ENCODE measurements at places on chromosomes 7 and 10.

- DNase-seq: no peak
Observed at GRCh38 chr10:48215486-48216203, 58.9 kb downstream of the FRMPD2 start.

- DNase-seq: no peak
Observed at GRCh38 chr7:148699024-148699781, 500 bp downstream of the CUL1 start.

- no peak for DNase-seq
Observed at GRCh38 chr7:30963842-30964241, at the start of gene GHRHR. TSS of gene GHRHR (plus strand) at chr7:30963953. CDS start at chr7:30964069, 116 bp downstream.

DNA sequence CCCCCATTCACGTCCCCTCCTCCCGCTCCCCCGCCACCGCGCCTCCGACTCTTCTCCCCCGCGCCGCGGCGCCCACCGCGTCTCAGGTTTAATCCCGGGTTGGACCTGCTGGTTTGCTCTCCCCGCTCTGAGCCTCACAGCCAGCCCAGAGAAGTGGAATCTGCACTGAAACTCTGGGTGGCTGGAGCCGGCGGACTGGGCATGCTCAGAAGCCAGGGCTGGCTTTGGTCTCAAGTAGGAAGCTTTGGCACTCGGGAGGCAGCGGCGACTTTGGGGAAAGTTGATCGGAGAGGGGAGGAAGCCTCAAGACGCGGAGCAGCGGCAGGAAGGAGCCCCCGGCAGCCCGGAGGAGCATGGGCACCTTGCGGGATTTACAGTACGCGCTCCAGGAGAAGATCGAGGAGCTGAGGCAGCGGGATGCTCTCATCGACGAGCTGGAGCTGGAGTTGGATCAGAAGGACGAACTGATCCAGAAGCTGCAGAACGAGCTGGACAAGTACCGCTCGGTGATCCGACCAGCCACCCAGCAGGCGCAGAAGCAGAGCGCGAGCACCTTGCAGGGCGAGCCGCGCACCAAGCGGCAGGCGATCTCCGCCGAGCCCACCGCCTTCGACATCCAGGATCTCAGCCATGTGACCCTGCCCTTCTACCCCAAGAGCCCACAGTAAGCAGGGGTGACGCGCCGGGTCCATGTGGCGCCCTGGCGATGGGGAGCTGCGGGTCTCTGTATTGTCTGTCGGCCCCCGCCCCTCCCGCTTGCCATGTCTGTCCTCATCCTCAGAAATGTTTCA is at the start of gene PRKG1:
TSS of gene PRKG1 (plus strand) at position 250 of the 791 bp plus-strand sequence.
- no peak for DNase-seq

GRCh38 chr10:69734416-69734796 is 67.3 kb upstream of the COL13A1 start:
- no peak for DNase-seq

- no peak for DNase-seq
Observed at GRCh38 chr7:158362001-158362400, 225.6 kb downstream of the PTPRN2 start.

DNA sequence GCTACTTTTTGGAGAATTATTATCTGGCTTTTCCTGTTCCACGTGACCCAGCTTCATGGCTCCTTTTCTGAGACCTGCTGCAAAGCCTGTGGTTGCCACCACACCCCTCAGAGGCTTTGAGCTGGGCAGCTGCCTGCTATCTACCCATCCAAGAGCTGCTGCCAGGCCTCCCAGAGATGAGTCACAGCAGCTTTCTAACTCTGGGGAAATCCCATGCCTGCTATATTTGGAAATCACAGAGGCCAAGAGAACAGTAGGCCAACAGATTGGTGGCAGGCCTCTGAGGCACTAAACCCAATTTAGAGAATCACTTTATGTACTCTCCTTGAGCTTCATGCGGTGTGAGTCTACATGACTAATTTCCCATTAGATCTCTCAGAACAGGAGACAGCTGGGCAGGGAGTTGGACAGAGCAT is 35.2 kb downstream of the SGCE start:
- no peak for DNase-seq

DNA sequence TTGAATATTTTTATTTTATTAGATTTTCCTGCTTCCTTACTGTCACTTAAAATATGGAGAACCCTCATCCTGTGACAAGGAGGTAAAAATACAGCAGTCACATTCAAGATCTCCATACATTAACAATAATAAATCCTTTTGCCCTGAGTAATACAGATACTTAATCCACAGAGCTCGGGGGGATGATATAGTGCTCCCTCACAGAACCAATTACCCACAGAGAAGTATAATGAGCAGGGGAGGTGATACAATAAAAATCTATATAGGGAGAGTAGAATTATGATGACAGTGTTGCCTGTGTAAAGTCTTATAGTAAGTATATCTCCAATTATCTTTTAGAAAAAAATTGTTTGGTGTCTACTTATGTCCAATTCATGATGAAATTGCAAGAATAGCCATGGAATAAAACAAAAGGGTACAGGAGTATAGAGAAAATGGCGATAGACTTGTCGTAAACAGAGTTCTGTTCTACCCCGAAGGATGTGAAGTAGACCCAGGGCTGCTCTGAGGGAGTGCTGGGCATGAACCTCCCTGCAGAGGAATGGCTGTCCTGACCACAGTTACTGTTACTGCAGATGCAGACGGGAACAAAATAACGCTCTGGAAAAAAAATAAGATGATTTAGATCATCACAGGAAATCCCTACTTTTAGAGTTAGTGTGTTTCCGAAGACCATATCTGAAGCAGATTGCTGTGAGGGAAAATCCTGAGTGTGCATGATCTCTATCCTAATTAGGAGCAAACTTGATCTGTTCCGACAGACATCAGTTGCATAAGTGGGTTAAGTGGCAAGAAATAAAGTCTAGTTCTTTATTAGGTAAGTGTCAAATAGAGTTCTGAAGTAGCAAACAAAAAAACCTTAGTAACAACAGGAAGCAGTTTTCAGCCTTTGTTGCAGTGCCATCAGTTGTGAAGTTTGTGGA is 123.7 kb downstream of the KAT6B start:
- DNase-seq: no peak

GRCh38 chr7:127997226-127997922 is 33.9 kb downstream of the LRRC4 start:
- DNase-seq: no peak

- DNase-seq: no peak
Observed at GRCh38 chr7:10474048-10474447, 499.6 kb upstream of the PHF14 start.

DNA sequence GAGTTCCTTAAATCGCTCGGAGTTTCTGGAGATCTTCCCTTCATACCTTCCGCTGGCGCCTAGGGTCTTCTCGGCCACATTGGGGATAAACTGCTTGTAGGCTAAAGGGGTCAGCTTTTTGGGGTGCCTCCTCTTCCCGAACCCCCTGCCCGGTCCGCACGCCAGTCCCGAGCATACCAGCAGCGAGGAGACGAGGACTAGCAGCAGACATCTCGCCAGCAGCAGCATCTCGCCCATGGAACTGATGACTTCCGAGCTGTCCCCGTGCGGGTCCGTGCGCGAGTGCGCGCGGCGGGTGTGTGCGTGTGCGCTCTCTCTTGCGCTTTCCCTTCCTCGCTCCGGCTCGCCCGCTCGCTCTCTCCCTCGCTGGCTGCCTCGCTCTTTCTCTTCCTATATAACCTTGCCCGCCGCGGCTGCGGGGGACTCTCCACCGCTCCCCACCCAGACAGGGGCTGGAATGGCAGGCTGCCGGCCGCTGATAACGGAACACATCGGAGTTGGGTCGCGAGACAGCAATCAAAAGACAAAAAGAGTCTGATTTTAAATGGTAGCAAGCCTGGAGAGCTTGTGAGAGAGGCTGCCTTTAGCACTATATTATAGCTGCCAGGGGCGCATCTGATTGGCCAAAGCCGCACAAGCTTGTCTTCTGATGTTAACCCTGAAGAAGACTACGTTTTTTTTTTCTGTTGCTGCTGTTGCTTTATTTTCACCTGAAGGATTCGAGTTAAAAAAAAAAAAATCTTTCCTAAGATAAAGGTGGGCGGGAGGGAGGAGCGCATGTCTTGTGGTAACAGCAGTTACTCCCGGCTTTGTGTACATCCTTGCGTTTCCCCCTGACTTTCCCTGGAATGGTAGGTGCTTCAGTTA is at the start of gene SHH:
TSS of gene SHH (minus strand) at position 569 of the 867 bp plus-strand sequence. CDS start at position 228, 341 bp downstream.
- DNase-seq: no peak

DNA sequence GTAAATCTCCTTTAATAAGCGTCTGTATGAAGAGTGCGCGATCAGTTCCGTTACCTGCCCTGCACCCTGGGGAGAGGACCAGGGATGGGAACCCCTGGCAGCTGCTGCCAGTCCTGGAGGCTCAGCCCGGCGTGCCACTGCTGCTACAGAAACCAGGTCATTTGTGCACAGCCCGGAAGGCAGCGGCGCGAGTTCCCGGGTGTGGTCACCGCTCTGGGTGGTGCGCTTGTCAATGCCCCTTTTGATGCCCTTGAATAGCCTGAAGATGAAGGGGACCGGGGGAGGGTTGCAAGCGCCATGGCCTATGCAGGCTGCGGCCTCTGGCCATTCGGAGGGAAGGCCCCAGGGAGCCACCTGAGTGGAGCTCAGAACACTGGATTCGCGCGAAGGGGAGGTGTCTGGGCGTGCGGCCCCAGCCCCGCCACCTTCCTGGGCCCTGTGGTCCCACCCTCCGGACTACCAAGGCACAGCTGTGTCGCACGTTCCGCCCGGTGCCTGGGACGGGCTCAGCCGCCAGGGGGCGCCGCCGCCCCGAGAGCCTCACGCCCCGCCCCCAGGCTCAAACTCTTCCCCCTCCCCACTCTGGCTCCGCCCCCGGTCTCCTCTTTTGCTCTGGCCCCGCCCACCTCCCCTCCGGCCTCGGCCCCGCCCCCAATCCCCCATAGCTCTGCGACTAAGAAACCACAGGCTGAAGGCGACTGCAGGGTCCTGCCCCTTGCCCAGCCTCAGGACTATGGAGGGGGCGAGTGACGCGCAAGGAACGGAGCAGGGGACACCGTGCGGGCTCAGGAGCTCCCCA is 16.5 kb downstream of the AP5Z1 start:
- DNase-seq: no peak

- DNase-seq: no peak
Observed at GRCh38 chr10:89304446-89304845, 2.6 kb downstream of the IFIT2 start.

DNA sequence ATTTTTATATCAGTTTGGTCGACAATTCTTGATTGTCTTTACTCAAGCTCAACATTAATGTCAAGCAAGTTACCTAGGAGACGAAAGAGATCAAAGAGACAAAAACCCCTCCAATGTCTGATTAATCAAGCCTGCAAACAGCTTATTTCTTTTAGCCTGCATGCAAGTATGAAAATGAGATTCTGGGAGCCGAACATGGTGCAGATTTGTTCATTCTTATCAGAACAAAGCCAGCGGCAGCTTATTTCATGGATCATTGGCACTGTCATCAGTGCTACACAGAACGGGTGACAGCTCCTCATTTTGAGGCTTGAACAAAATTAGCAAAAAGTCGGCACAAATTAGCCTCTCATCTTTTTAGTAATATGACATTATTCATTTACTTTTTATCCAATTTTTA is 26.5 kb downstream of the FAM204A start:
- DNase-seq: no peak

DNA sequence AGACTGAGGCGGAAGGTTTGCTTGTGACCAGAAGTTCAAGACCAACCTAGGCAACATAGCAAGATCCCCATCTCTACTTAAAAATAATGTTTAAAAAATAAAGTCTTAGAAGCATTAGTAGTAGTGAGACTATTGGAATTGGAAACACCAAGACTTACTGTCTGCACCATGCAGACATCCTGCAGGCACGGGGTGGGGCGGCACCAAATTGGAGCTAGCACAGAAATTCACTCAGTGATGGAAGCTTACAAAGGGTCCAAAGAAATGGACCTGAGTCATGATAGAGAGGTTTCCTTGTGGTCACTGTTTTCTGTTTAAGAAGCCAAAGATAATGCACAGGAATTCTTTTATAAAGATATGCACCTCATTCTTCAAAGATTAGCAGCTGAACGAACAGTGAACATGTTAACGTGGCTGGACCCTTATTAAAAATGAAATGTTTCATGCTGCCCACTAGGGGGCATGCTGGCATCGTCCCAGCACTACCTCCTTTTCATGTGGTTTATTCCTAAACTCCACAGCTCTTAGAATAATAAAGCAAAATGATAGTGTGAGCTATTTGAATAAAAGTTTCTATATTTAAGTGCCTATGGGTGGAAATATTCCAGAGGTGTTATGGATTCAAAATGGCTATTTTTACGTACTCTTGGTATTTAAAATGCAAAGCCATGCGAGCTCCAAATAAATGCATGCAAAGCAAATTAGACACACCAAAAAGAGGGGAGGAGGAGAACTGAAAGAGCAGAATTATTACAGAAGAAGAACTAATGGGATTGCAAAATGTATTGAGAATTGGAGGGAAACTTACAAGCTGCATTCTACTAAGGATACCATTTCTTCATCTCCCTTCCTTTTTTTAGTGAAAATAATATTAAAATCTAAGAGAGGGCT is 28.6 kb downstream of the PDSS1 start:
- DNase-seq: no peak

- DNase-seq: no peak
Observed at GRCh38 chr10:51530541-51530940, 168.9 kb downstream of the CSTF2T start.

DNA sequence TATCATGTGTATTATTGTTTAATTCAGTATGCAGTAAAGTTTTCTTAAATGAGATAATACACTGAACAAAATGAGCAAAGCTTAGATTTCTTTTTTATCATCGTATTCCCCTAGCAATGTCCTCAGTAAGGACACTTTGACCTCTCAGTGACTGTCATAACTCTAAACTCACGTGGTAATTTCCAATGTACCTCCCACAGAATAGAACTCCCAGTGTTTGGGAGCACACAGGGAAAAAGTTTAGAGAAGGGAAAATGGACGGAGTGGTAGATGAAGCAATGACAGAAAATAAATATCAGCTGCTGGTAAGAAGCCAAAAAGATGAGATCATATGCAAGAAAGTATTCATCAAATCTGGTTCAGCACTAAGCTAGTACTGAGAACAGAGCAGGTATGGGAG is 758.6 kb upstream of the KCND2 start:
- no peak for DNase-seq

DNA sequence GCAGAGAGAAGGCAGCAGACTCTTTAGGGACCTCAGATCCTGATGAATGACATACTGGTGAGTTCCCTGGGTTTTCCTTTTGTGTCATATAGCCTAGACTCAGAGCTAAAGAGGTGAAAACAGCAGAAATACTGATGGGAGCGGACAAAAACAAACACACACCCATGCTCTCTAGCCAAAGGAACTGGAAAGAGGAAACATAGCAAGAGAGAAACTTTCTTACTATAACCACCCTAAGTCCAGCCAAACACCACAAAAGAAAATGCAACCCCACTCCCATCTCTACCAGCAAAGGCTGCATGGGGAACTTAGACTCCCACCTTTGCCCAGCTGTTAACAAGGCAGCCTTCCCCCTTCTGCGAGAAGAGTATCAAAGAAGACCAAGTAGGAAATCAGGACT is 16.3 kb downstream of the GSAP start:
- no peak for DNase-seq

GRCh38 chr10:84605802-84606201 is 277.4 kb downstream of the CCSER2 start:
- DNase-seq: no peak

- no peak for DNase-seq
Observed at GRCh38 chr10:109831846-109832245, 91.5 kb downstream of the XPNPEP1 start.

- no peak for DNase-seq
Observed at GRCh38 chr10:121232494-121232893, 365.8 kb downstream of the FGFR2 start.
